ENCODE measurements at places on chromosomes 3 and 15.

DNA sequence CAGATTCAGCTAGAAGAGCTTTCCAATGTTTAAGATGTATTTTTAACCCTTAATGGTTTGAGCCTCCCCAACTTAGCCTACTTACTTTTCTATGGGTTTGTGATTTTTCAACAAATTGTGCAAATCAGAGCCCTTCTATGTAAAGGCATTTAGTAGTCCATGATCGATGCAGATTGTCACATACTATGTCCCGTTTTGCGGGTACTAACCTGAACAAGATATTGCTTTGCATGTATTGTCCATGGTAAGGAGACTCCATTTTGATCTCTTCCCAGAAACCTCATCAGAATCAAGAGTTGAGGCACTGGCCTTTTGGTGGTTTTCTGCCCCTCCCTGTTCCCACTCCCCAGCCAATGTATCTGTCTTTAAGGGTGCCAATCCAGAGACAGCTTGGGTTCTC is 60.8 kb downstream of the ETV5 start:
- H3K36me3 ChIP-seq, result no peaks in the 10 kb centered on the region
- peaks cover 86% of the 10 kb centered on the region for H3K27me3 ChIP-seq
- H3K4me3 ChIP-seq, result no peak overlapping the region
- H3K4me1 ChIP-seq, result no peaks in the 10 kb centered on the region
- H3K27ac ChIP-seq, result no peak overlapping the region

GRCh38 chr3:19541284-19541683 is 392.7 kb downstream of the EFHB start:
- no peaks in the 10 kb centered on the region for H3K36me3 ChIP-seq
- H3K4me3 ChIP-seq, result no peak overlapping the region
- no peak for DNase-seq
- no peaks in the 10 kb centered on the region for H3K27me3 ChIP-seq
- no peak overlapping the region for H3K27ac ChIP-seq

- no peak for DNase-seq
- no peak overlapping the region for H3K4me3 ChIP-seq
- no peaks in the 10 kb centered on the region for H3K4me1 ChIP-seq
- H3K27me3 ChIP-seq, result peaks cover 69% of the 10 kb centered on the region
Measured at GRCh38 chr3:13762906-13763305, 117.0 kb downstream of the WNT7A start.

GRCh38 chr3:194425399-194425798 is 26.3 kb upstream of the GP5 start:
- DNase-seq, result no peak
- no peak overlapping the region for H3K27ac ChIP-seq
- H3K4me3 ChIP-seq, result no peak overlapping the region
- peaks cover 37% of the 10 kb centered on the region for H3K36me3 ChIP-seq

DNA sequence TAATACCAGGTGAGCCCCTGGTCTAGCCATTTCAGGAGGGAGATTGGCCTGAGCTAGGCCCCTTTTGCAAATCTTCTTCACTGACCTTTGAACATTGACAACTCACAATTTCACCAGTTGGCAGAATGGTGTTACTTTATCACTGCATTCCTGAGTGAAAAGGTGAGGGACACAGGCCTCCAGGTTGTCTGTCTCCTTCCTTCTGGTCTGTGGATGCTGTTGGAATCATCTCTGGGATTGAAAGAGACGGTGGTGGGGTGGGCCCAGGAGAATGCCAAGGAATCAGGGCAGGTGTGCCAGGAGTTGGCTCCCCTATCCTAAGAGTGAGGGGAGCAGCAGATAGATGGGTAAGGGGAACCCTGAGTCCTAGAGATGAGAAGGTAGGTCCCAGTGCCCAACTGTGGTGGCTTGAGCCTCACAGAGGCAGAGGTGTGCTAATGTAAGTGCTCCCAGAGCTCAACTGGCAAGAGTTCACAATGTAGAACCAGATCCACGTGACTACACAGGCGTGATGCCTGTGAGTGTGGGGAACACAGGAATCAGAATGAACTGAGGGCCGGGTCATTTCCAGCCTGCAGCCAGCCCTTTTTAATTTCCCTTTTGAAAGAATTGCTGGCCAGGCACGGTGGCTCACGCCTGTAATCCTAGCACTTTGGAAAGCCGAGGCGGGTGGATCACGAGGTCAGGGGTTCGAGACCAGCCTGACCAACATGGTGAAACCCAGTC is 11.2 kb downstream of the C3orf62 start:
- H3K4me3 ChIP-seq, result no peak overlapping the region
- H3K36me3 ChIP-seq, result peaks cover 1% of the 10 kb centered on the region
- no peaks in the 10 kb centered on the region for H3K4me1 ChIP-seq
- H3K27me3 ChIP-seq, result no peaks in the 10 kb centered on the region

GRCh38 chr3:1456781-1457311 is 364.0 kb downstream of the CNTN6 start:
- no peak overlapping the region for H3K27ac ChIP-seq
- no peaks in the 10 kb centered on the region for H3K4me1 ChIP-seq
- DNase-seq, result no peak
- H3K4me3 ChIP-seq, result no peak overlapping the region

DNA sequence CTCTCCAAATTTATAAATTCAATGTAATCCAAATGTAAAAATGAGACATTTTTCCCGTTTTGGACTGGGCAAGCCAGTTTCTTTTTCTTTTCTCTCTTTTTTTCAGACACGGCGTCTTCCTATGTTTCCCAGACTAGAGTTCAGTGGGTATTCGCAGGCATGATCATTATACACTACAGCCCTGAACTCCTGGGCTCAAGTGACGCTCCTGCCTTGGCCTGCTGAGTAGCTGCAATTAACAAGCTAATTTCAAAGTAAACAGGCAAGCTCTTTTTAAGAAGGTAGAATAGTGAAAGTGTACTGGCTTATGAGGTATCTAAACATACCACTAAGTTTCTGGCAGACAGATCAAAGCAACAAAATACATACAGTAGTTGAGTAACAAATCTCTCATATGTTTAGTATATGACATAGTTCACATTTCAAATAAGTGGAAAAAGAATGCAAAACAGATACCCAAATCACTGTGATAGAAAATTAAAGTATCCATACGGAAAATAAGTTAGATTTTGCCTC is 13.5 kb downstream of the HIGD1A start:
- no peak overlapping the region for H3K4me3 ChIP-seq
- DNase-seq, result no peak
- H3K4me1 ChIP-seq, result peaks cover 21% of the 10 kb centered on the region
- H3K36me3 ChIP-seq, result peaks cover 32% of the 10 kb centered on the region

- no peak overlapping the region for H3K27ac ChIP-seq
- H3K4me3 ChIP-seq, result no peak overlapping the region
- H3K36me3 ChIP-seq, result no peaks in the 10 kb centered on the region
- peaks cover 51% of the 10 kb centered on the region for H3K27me3 ChIP-seq
- no peaks in the 10 kb centered on the region for H3K4me1 ChIP-seq
Measured at GRCh38 chr3:195003006-195003892, 267.7 kb downstream of the XXYLT1 start.

- no peaks in the 10 kb centered on the region for H3K36me3 ChIP-seq
- no peak for DNase-seq
- H3K27ac ChIP-seq, result no peak overlapping the region
- no peaks in the 10 kb centered on the region for H3K4me1 ChIP-seq
- peaks cover 49% of the 10 kb centered on the region for H3K27me3 ChIP-seq
Measured at GRCh38 chr3:38597502-38598060, 51.9 kb downstream of the SCN5A start.

DNA sequence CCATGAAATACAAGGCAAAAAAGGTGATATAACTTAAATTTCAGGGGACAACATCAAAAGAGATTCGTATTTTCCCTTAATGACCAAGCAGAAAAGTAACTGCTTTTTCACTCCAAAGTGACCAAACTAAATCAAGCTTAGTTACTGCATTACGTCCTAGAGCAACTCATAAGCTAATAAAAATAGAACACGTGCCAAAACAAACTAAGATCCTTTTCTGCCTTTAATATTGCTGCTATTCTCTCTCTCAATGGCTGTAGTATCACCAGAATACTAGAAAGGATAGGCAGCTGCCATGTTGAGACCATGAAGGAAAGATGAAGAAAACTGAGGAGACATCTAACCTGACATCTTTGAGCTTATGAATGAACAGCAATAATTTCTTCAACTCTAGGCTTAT is 43.3 kb downstream of the UBXN7 start:
- no peak for DNase-seq
- no peaks in the 10 kb centered on the region for H3K27me3 ChIP-seq
- H3K4me3 ChIP-seq, result no peak overlapping the region
- H3K27ac ChIP-seq, result no peak overlapping the region
- H3K36me3 ChIP-seq, result peaks cover 47% of the 10 kb centered on the region
- peaks cover 20% of the 10 kb centered on the region for H3K4me1 ChIP-seq

- DNase-seq, result no peak
- H3K36me3 ChIP-seq, result no peaks in the 10 kb centered on the region
- no peak overlapping the region for H3K4me3 ChIP-seq
- H3K27ac ChIP-seq, result no peak overlapping the region
- H3K4me1 ChIP-seq, result no peaks in the 10 kb centered on the region
Measured at GRCh38 chr3:155416500-155417118, 123.1 kb upstream of the STRIT1 start.

- no peak for DNase-seq
- H3K4me1 ChIP-seq, result peaks cover 4% of the 10 kb centered on the region
- H3K27me3 ChIP-seq, result peaks cover 15% of the 10 kb centered on the region
- no peak overlapping the region for H3K27ac ChIP-seq
- no peak overlapping the region for H3K4me3 ChIP-seq
Measured at GRCh38 chr15:40233727-40234577, 4.9 kb upstream of the PAK6 start.

- no peaks in the 10 kb centered on the region for H3K4me1 ChIP-seq
- H3K27me3 ChIP-seq, result peaks cover 23% of the 10 kb centered on the region
- H3K36me3 ChIP-seq, result no peaks in the 10 kb centered on the region
- no peak for DNase-seq
- H3K27ac ChIP-seq, result no peak overlapping the region
- no peak overlapping the region for H3K4me3 ChIP-seq
Measured at GRCh38 chr15:84934942-84935729, 46.5 kb upstream of the PDE8A start.

GRCh38 chr3:71229905-71230657 is 353.4 kb downstream of the FOXP1 start:
- H3K36me3 ChIP-seq, result peaks cover 21% of the 10 kb centered on the region
- DNase-seq, result no peak
- no peak overlapping the region for H3K27ac ChIP-seq
- no peak overlapping the region for H3K4me3 ChIP-seq

All from central memory CD8-positive, alpha-beta T cell (primary cell).